Thymus (tissue), 14 donors: ENCODE measurements at places on chromosomes 13 and 19. TPM values are rescaled to one million over a fixed set of nuclear protein-coding genes. Genes with fewer than 3 reads are reported as not detected.

GRCh38 chr19:55485439-55486011 is 537 bp downstream of the NAT14 start:
- peak; percentile 57 for DNase-seq

DNA sequence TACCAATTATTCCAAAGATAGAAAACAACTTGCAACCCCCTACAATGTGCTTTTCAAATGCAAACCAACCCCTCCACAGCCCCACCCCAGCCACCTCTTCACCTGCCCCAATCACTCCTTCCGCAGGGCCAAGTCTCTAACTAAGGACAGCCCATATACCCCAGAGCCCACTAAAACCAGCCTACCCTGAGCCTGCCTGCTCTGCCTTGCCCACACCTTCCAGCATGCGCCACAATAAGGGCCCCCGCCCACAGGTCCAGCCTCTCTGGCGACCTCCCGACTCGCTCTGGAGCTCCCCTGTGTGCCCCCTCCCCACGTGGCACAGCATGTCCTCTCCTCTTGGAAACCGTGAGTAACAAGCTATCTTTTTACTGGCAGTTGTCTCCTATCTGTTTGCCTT is 42.8 kb upstream of the MEDAG start:
- no peak for DNase-seq

GSX1 gene
- total RNA-seq = 0.19 TPM

CAPS gene
- 6.5 TPM for total RNA-seq

- DNase-seq = no peak
Measured at GRCh38 chr13:20984879-20985278, 76.5 kb downstream of the LATS2 start.

IFNL1 gene
- not detected for total RNA-seq

GRCh38 chr19:44912854-44913253 is 1.6 kb upstream of the APOC1 start:
- no peak for DNase-seq

DNA sequence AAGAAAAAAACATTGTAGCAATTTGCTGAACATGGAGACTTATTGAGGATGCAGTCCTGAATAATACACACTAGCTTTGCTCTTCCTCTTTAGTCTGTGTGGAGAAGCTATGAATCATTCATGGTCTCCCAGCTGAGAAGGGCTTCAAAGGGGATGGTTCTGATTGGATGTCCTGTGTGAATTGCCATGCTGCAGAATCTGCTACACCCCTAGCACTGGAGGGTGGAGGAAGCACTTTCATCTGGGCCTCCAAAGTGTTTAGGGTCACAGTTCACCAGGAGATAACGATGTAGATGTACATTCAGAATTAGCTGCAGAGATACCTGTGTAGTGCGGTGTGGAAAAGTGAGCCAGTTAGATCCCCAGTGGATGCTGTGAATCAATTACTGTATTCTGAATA is 321.1 kb upstream of the EDNRB start:
- DNase-seq = no peak

TNNI3 gene
- 0.14 TPM for total RNA-seq

DNA sequence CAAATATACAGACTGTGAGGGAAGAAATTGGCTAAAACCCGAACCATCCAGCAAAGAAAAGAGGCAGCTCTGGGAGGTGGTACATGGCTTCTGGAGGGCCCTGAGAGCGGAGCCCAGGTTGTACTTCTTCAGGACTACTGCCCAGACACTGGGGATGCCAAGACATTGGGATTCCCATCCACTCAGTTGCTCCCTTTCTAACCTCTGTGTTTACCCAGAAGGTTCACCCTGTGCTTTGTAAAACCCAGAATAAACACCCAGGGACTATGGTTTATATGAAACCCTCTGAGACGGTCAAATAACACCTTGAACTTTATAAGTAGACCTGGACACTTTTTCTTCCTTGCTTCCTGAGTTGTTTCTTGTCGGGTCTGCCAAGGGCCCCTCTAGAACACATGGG is 9.7 kb downstream of the MEIOSIN start:
- no peak for DNase-seq

DNA sequence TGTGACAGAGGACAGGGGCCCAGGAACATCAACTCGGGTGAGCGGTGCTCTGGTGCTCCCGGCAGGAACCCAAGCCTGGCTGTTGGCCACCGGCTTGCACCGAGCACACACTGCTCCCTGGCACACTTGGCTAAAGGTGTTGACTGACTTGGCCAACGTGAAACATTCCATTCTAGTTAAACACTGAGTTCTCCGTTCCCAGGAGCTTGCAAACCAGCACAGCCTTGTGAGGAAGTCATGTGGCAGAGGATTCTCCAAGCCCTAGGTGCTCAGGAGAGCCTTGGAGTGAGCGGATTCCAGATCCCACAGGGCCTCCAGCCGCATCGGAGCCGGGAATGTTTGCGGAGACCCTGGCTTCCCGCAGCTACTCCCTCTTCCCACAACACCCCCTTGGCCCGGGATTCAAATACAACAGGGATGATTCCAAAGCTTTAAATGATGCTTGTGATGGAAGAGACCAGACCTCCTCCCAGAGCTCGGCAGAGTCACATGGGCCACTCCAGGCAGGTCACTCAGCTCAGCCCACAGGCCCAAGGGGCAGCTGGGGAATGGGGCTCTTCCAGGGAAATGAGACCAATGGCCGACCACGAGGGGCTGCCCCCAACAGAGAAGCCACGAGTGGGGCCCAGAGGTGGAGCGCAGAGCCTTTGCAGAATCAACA is 2.9 kb downstream of the C13orf46 start:
- no peak for DNase-seq
